SK-N-DZ (cell line): ENCODE measurements at places on chromosomes 1 and 21.

GRCh38 chr1:26972390-26972789 is 12.1 kb upstream of the KDF1 start:
- no peak for DNase-seq

DNA sequence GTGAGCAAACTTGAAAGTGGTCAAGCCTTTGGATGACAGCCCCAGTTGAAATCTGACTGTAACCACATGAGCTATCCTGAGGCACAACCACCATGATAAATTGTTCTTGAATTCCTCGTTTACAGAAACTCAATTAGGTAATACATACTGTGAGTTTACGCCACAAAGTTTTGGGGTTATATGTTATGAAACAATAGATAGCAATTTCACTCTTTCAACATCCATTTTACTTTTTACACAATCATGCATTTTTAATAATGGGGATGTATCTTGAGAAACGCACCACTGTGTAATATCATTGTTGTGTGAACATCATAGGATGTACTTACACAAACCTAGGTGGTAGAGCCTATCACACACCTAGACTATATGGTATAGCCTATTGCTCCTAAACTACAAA is 35.4 kb downstream of the OR2C3 start:
- no peak for DNase-seq

GRCh38 chr1:162026881-162027280 is 3.2 kb upstream of the OLFML2B start:
- DNase-seq = no peak

- DNase-seq = peak; percentile 38
These were observed 16.9 kb upstream of the SAMD11 start for GRCh38 chr1:906600-907420.

GRCh38 chr1:241299347-241299746 is 57.7 kb downstream of the RGS7 start:
- no peak for DNase-seq
